HS-5 (cell line): ENCODE measurements at places on chromosomes 12 and 14.
A peak's percentile ranks its signal among the peaks of the same experiment; 100 is the strongest.

- no peak for DNase-seq
These were observed 16.0 kb downstream of the GNS start for GRCh38 chr12:64743206-64743605.

DNA sequence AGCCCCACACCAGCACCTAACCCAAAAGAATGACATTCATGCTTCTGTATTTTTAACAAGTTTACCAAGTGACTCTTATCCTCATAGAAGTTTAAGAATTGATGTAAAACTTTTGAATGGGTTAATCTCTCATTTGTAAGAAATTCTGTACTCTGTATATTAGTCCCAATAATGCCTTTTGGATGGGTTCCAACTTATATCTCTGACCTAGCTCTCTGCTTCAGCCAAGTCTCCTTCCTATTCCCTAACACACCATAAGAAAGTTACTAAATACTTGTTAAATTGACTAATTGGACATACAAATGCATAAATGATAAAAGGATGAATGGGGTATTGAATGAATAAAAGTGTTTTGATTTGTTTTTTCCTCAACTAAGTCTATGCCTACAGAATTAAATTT lies 557.3 kb downstream of the TMTC2 start:
- no peak for DNase-seq

GRCh38 chr12:75437564-75437963 lies 43.0 kb upstream of the GLIPR1 start:
- DNase-seq: no peak

GRCh38 chr12:6953442-6954315 lies 2.5 kb downstream of the PTPN6 start:
- DNase-seq: no peak

DNA sequence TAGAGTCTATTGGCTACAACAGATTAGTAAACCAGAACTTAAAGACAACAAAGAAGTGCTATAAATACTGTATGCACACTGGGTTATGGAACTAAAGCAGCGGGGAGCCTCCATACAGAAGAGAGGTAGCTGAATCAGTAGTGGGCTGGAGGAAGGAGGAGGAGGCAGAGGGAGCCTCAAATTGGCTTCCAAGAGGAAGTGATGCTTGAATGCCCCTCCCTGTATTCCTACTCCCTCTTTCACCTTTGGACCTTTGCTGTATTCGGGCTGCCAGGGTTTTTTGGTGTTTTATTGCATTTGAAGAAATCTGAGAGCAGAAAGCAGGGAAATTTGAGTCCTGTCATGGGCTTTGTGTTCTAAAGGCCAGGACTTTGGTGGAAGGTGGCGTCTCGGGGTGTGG lies 104.0 kb upstream of the PTPRB start:
- DNase-seq: no peak

- no peak for DNase-seq
These were observed 21.1 kb downstream of the IFNG start for GRCh38 chr12:68138480-68138879.

DNA sequence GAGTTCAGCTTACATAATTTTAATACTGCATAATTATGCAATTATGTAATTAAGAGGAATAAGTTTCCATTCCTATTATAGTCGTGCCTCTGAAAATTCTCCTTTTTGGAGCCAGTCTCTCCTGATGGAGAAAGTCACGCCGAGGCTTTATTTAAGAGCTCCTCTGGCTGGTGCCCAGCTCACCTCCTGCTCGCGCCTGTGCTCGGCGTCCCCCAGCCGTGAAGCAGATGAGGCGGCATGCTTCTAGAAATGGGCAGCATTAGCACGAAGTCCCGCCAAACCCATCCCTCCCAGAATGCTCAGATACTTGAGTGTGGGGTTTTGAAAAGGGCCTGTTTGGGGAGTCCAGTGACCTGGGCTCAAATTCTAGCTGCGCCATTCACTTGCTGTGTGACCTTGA lies 153.0 kb downstream of the PHETA1 start:
- no peak for DNase-seq

- DNase-seq: no peak
These were observed 85.3 kb downstream of the SCARB1 start for GRCh38 chr12:124778411-124778810.

DNA sequence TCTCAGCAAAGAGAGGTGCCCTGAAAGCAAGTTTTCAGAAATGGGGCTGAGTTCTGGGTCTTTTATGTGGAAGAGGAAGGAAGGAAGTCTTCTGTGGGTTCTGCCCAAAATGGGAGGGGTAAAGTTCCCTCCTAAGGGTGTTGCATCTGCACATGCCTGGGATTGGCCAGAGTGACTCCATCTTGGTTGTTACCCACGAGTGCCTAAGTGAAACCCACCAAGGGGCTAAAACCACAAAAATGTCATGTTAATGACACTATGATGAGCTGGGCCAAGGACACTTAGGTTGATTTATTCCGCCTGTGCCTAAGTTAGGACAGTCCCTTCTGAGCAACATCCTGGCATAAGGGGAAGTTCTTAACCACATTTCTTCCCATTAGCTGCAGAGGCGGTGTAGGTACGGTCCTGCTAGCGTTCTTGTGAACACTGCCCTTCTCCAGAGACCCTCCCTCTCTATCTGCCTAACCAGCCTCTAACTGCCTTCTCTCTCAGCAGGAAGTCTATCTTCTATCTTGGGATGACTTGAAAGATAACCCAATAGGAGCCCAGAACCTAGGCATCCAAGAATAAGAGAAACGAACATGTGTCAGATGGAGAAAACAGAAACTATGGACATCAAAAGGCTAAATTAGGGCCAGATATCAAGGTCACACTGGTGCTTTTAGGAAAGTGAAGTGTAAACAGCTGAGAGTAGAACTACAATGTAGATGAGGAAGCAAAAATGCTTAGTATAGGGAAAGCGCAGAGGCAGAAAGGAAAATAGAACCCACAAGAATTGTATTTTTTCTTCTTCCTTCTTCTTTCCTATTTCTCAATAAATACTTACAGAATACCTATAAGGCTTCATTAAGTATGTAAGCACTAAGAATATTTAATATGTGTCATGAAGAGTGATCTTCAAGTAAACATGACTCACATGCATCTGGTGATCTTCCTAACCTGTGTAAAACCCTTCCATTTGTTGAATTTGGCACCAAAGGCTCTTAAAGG lies 104.2 kb upstream of the AMN1 start:
- no peak for DNase-seq

- no peak for DNase-seq
These were observed 674 bp downstream of the NIN start for GRCh38 chr14:50830044-50830931.

GRCh38 chr12:123139926-123140675 lies 10.8 kb downstream of the PITPNM2 start:
- DNase-seq: no peak

- DNase-seq: no peak
These were observed 198.4 kb upstream of the FOXN3 start for GRCh38 chr14:89615421-89615820.

- DNase-seq: no peak
These were observed 77.5 kb upstream of the RMST start for GRCh38 chr12:97385121-97385520.

GRCh38 chr14:80213602-80214001 lies 2.3 kb upstream of the DIO2 start:
- DNase-seq: peak; percentile 9
